ENCODE measurements at places on chromosomes 5 and 9.

DNA sequence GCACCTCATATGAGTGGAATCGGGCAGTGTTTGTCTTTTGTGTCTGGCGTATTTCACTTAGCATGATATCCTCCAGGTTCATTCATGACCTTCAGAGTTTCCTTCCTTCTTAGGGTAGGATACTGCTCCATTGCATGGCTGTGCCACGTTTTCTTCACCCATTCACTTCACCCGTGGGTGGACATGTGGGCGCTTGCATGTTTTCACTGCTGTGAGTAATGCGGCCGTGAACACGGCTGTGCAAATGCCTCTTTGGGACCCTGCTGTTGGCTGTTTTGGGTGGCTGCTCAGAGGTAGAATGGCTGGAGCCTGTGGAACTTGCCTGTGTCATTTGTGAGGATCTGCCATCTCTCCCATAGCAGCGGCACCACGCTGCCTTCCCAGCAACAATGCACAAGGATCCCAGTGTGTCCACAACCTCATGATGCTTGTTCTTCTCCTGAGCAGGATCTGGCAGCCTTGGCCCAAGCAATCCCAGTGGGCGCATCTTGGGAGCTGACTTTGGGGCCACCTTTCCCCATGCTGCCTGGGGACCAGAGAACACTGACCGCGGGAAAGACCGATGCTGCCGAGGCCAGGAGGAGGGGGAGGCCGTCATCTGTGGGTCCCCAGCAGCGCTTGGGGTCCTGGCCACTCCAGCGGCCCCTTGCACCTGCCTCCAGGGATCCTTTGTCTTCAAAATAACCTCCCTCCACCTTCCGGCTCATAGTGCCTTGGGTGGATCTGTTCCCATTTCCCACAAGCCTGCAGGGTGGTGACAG lies 2.3 kb upstream of the SCGB3A1 start:
- no peak for DNase-seq

DNA sequence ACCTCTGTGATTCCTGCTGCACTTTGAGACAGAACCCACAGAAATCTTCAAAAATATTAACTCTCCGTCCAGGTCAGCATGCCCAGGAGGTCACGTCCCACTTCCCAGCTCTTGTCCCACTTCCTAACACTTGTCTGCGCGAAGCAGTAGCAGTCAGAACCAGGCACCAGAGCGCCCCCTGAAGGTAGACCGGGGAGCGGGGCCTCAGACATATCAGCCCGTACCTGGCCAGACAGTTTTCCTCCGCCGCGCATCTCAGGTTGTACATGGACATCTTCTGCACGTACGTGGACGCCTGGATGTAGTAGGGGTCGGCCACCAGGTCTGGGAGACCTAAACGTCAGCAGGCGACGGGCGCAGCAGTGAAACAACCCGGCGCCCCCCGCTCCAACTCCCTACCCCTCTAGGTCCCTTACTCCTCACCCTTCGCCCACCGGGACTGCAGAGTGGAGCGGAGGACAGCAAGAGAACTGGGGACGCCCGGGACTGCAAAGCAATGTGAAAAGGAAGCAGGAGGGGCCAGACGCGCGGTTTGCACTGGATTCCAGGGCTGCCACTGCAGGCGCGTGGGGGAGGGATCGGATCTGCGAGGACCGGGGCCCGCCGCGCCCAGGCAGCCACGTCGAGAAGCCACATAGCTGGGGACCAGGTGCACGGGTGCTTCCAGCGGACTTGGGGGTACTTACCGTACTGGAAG lies 1.2 kb downstream of the LOX start:
- peak; percentile 21 for DNase-seq

DNA sequence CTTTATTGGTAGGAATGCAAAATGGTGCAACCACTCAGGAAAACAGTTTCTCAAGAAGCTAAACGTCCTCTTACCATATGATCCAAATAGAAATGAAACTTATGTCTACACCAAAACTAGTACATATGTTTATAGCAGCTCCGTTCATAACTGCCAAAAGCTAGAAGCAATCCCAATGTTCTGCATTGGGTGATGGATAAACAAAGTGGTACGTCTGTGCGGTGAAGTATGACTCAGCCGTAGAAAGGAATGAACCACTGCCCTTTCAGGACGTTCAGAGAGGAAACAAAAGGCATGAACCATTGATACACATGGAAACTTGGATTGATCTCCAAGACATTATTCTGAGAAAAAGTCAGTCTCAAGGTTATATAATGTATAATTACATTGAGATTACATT lies 27.6 kb downstream of the HNRNPH1 start:
- DNase-seq = no peak

GRCh38 chr5:118506217-118506852 lies 482.0 kb downstream of the DTWD2 start:
- no peak for DNase-seq

GRCh38 chr9:137138722-137139467 lies at the start of gene GRIN1:
Gene GRIN1 (plus strand): TSS chr9:137139154. CDS start chr9:137139487, 333 bp downstream.
- DNase-seq = no peak

GRCh38 chr5:80941496-80941895 lies 18.7 kb upstream of the RASGRF2 start:
- DNase-seq = no peak

DNA sequence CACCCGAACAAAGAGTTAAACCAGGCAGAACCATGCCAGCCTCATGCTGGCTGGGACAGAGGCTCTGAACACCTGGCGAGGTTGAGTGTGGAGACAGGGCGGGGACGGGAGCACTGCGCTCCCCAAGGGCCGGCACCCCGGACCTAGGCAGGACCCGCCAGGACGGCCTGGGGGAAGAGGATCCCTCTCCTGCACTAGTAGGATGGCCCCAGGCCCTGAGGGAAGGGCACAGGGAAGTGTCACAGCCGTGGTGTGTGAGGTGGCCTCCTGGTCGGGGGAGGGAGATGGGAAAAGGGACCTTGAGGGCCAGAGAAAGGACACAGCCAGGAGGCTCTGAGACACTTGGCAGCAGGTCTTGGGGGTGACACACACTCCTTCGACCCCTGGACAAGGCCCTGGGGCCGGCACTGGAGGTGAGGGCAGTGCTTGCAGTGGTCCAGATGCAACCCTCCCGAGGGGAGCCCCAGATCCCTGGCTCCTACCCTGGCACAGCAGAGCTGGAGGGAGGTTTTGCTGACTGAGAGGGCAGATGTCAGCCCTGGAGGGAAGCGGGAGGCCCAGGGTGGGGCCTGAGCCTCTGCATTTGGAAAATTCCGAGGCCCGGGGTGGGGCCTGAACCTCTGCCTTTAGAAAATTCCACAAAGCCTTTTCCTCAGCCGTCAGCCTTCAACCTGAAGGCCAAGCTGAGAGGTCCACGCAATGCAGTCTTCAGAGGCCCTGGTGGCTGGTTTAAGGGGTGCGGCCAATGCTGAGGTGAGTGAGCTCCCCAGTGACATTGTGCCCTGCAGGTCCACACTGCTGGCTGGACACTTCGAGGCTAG lies 24.8 kb upstream of the TERT start:
- DNase-seq = no peak

DNA sequence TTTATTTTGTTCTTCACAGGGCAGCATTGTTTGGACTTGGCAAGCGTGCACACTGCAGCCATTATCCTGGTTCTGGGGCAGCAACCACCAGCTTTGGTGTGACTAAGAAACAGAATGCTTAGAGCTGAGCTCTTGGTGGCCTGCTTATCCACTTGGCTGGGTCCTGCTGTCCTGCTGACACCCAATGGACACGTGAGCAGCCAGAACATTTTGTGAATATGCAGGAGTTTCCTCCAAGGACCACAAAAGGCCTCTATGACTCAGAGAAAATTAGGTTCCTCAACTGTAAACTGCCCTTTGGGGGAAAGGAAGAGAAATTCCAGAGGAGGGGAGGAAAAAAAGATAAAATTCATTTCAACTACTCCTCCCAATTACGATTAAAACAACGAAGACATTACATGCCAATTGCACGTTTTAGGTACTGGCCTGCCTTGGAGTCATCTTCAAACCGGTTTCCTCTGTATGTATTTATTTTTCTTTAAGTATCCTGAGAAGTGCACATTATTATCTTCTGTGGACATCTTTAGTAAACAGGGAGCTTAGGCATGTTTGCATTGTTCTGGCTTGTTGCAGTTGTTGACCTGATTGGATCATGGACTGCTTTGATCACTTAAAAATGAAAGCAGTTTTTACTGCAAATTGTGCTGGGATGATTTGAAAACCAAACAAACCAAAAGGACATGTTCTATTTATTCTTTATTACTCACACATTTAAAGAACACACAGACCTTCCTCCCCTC lies 82.3 kb upstream of the TLE4 start:
- DNase-seq = no peak

DNA sequence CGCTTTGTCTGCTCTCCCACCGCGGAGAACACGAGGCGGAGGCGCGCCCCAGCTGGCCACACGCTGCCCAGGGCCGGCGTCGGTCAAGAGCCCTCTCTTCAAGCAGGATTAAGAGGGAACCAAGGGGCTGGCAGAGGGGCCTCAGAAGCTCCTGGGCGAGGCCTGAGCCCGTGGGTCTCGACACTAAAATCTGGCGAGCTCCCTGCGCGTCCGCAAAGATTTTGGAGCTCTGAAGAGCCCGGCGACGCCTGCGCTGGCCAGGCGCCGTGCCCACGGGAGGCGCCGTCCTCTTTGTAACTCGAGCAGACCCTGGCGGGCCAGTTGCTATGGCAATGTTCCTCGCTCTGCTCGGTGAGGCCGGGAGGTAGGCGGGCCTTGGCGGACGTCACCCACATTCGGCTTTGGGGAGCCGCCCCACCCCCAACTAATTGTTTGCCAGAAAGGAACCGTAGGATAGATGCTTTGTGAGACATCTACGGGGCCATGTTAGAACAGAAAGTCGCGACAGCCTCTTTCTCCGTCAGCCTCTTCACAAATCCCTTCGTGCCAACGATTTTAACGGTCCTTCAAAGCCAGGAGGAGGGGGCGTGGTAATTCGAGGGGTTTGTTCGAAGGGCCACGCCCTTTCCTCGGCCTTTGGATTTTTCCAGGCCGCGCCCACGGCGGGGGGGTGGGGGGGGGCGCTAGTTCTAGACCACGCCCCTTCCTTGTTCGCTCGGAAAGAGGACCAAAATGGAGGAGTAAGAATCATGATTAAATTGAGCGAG lies 714 bp upstream of the CNOT8 start:
- peak; percentile 94 for DNase-seq

GRCh38 chr5:55897905-55898304 lies 46.7 kb downstream of the IL31RA start:
- DNase-seq = no peak

DNA sequence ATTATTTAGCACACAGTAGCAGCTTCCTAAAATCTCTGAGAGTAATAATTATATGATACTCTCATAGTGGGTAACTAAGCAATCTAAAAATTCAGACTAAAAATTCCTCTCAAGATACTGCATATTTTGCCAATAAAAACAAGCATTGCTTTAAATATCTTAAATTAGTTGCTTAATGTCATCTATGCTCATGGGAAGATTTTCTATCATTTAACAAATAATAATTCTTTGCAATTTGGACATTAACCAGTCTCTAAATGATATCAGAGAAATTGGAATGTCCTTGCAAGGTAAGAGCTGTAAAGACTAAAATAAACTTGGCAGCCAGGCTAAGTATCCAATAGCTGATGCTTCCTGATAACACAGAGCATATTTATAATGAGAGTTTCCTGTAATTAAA lies 221.8 kb downstream of the SNCAIP start:
- DNase-seq = no peak

DNA sequence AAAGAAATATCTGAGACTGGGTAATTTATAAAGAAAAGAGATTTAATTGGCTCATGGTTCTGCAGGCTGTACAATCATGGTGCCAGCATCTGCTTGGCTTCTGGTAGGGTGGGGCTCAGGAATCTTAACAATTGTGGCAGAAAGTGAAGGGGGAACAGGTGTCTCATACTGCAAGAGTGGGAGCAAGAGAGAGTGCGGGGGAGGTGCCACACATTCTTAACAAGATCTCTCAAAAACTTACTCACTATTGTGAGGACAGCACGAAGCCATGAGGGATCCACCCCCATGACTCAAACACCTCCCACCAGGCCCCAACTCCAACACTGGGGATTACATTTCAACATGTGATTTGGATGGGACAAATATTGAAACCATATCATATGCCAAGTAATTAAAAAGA lies 70.1 kb upstream of the PANK3 start:
- no peak for DNase-seq

- DNase-seq = no peak
These were observed 34.8 kb downstream of the CD180 start for GRCh38 chr5:67161767-67162166.
